GM06990 (cell line): ENCODE measurements at places on chromosomes 7 and 10.

GRCh38 chr7:145434811-145435210 lies 599.0 kb upstream of the TPK1 start:
- DNase-seq = no peak

- no peak for DNase-seq
These were observed 312.5 kb downstream of the PPP1R3A start for GRCh38 chr7:113606325-113606724.

DNA sequence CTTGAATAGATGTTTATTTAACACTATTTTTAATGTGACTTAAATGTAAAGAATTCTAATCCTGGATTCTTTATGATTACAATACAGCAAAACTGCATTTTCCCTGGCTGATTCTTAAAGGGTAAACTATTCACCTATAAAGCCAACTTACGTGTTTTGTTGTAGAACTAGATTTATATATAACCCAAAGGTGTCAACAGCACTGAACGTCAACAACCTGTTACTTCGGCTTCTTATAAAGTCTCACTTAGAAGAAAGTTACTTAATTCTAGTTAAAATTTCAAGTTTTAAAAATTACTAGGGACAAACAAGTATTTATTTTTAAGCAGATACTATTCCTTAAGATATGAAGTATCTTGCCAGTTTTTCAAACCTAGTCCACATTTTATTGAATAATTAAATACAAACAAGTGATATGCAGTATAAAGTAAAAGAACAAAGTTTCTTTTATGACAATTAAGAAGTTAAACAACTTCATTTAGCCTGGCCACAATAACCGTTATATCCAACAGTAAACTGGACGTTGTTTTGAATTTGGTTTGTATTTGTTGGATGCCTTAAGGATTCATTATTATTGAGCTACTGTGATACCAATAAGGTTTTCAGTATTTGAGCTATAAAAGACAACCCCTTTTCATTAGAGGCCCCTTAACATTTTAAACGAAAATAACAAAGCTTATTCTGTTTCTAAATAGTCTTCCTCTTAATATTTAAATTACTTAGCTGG lies 83.1 kb downstream of the SNX10 start:
- DNase-seq = no peak

- DNase-seq = no peak
These were observed 101.6 kb downstream of the DLG5 start for GRCh38 chr10:77824908-77825307.

GRCh38 chr7:43362652-43363034 lies 220.3 kb upstream of the STK17A start:
- no peak for DNase-seq

GRCh38 chr7:130648580-130648979 lies 20.0 kb downstream of the COPG2 start:
- DNase-seq = no peak

- DNase-seq = no peak
These were observed 329.0 kb downstream of the RNLS start for GRCh38 chr10:88254091-88254490.

- DNase-seq = peak; percentile 14
These were observed 41.6 kb upstream of the MET start for GRCh38 chr7:116630357-116630756.

DNA sequence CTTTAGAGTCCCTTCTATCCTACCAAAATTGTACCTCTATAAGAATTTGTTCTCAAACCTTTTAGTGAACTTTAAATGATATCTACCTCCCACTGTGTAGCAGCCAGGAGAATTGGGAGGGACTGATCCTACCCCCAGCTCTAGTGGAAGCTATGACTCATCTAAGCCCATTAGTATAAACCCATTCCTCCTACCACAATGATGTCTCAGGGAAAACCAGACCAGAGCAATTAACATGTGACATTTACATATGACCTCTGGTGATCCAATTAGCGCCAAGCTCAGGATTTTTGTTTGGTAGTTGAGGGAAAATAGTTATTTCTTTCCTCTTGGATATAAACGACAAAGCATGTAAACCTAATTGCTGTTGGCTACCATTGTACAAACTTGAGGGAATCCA lies 33.1 kb upstream of the R3HCC1L start:
- DNase-seq = no peak

GRCh38 chr7:2237109-2237602 lies 4.4 kb upstream of the MAD1L1 start:
- DNase-seq = peak; percentile 84

DNA sequence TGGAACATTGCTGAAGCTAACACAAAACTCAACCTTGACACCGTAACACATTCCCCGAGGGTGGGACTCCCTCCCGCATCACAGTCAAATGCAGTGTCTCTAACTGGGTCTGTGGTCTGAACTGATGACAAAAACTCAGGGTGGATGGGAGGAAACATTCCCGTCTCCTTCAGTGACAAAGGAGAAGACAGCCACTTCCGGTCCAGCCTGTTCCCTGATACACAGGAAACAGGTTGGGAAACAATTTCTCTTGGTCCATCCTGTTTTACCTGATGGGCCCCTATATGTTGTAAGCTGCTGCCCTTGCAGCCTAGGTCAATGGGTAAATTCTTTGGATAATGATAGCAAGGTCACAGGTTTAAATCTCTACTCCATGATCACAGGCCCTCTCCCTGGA lies 20.4 kb downstream of the SLC13A4 start:
- DNase-seq = no peak

GRCh38 chr7:50197549-50197948 lies 104.5 kb upstream of the ZPBP start:
- DNase-seq = peak; percentile 57

- no peak for DNase-seq
These were observed 149.0 kb upstream of the INSYN2A start for GRCh38 chr10:127345231-127345965.

DNA sequence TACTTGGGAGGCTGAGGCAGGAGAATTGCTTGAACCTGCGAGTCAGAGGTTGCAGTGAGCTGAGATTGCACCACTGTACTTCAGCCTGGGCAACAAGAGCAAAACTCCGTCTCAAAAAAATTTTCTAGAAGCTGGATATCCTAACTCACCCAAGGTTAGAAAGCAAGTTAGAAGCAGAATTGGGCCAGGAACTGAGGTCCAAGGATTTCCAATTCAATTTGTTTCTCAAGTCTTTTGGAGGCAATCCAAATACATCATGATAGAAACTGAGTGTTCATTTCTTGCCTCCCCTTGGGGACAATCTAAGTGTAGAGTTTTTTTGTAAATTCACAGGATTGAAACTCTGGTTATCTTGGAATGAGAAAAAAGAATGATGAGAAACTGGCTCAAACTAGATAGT lies 45.5 kb downstream of the LAMB1 start:
- no peak for DNase-seq

DNA sequence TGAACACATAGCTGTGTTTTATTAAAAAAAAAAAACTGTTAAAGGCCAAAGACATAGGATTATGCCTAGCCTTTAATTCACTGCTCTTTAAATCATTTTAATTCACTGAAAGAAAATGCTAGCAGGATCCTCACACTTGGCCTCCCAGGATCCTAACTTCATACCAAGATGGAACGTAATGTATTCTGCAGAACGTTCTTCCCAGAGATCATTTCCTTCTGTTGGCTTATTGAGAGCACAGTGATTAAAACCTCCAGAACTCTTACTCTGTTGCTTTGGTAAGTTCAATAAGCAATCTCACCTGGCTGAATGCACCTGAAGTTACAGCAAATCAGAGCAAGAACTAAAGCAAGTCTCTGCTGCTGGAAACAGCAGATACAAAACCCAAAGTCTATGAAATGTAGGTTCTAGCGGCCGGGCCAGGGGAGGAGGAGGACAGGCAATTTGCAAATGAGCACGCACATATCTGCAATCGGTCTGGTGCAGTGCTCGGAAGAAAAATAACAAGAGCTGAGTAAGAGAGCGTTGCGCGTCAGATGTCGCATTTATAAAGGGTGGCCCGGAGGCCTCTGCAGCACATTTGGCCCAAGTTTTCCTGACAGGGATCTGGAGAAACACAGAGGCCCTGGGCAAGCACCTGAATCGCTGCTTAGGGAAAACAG lies 193.9 kb downstream of the FAM107B start:
- no peak for DNase-seq

- no peak for DNase-seq
These were observed 1062.0 kb downstream of the XPNPEP1 start for GRCh38 chr10:108861181-108861754.

GRCh38 chr7:78794101-78794500 lies 659.4 kb downstream of the MAGI2 start:
- no peak for DNase-seq

- DNase-seq = no peak
These were observed 31.0 kb upstream of the EGFR start for GRCh38 chr7:54987772-54988171.

- no peak for DNase-seq
These were observed 23.7 kb upstream of the CAMK2B start for GRCh38 chr7:44348851-44349781.

- peak; percentile 28 for DNase-seq
These were observed 621 bp upstream of the MORN4 start for GRCh38 chr10:97633921-97634320.

- DNase-seq = no peak
These were observed 4.7 kb upstream of the DENND2A start for GRCh38 chr7:140645166-140645900.

GRCh38 chr10:114311023-114311422 lies 72.0 kb downstream of the VWA2 start:
- DNase-seq = no peak

GRCh38 chr7:101867265-101867664 lies 49.8 kb downstream of the CUX1 start:
- no peak for DNase-seq

DNA sequence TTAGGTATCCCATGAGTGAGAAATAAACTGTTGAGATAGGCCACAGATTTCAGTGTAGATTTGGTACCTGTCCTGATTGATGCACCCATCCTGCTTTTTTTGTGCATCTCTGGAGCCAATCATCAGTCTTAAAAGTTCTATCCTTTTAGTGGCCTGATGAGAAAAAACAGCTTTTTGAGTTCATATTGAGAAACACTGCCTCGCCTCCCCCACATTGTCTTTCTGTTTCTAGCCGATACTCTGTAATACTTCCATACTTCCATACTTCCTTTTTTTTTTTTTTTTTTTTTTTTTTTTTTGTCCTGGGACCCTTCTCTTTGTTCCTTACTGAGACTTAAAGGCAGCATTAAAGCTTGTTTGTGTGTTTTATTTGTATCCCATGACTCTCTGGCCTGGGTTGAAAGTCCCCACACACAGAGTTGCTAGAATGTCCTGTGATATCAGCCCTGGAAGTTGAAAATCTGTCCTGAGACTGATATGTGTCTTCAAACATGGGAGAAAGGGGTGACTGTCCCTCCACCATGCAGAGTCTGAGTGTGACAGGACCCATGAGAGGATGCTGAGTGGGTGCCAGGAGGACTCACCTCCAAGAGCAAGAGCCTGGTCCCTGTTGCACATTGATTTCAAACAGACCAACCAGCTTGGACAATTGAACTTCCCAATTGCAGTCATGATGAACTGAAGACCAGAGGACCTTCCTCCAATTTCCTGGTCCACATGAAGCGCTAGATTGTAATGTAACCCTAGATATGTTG lies 5.7 kb downstream of the ZNF22 start:
- no peak for DNase-seq

DNA sequence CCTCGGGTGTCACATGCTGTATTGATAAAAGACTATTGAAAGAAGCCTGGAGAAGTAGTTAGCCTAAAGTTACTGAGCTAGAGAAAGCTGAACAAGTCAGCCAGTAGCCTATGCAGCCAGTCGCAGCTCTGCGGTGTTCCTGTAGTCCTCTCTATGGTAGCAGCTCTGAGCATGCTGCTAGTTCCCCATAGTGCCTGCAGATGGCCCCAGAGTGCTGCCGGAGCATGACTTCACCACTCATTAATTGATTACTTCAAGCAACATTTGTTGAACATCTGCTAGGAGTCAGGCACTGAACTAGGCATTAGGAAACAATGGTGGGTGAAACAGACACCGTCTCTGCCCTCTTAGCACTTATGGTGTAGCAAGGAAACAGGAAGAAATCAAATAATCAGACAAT lies 422.7 kb downstream of the SORCS3 start:
- DNase-seq = no peak

DNA sequence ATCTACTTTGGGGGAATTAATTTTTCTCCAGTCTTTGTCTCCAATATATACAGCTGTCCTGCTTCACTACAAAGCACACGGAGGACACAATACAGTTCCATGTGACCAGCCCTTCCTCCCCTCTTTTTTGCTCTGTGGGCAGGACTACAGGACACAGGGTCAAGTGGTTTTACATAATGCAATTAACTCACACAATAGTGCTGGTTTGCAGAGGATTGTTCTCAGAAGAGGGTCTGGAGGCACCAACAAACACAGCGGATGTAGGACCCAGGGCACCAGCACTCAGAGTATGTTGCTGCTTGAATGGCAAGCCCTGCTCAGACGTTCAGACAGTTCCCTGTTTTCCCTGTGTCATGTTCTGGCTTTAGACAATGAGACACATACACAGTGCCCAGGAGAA lies 52.0 kb upstream of the NPTX2 start:
- DNase-seq = no peak

GRCh38 chr10:10830293-10830986 lies 187.2 kb upstream of the CELF2 start:
- DNase-seq = no peak

GRCh38 chr7:19202599-19202998 lies 57.4 kb upstream of the FERD3L start:
- DNase-seq = no peak

DNA sequence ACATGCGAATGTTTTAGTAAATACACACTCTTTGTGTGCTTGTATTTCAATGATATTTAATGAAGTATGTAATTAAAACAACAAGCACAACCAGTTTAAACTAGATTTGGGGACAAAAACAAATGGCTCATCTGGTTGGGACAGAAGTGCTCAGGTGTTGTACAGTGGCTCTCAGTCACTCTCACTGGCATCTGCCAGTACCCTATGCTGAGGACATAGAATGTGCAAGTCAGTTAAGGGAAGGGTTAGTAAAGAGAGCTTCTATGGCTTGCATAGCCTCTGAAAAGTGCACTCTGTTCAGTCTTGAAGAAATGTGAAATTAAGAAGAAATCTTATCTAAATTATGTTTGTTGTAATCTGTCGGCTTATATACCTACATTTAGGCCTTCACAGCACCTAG lies 183.0 kb downstream of the LRRC4 start:
- DNase-seq = no peak

- DNase-seq = no peak
These were observed 57.5 kb upstream of the PPP1R3C start for GRCh38 chr10:91690412-91690811.

GRCh38 chr7:117229350-117229749 lies 93.5 kb downstream of the WNT2 start:
- DNase-seq = no peak

DNA sequence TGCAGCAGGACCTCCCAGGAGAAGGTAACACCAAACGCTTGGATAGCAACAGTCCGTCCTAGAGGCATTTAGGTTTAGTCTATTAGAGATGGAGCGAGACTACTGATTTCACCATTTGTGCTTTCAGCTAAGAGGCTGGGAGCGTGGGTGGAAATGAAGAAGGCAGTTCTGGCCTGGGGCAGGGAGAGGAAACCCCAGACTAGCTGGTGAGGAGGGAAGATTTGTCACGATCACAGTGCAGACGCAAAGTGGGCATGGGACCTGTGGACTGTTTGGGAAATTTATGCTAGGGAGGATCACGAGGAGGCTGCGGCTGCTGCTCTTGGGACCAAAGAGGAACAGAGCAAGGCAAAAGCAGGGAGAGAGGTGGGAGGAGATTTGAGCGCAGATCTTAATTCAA lies 130.4 kb upstream of the AOAH start:
- DNase-seq = no peak
